ENCODE measurements at places on chromosomes 3 and 15.

DNA sequence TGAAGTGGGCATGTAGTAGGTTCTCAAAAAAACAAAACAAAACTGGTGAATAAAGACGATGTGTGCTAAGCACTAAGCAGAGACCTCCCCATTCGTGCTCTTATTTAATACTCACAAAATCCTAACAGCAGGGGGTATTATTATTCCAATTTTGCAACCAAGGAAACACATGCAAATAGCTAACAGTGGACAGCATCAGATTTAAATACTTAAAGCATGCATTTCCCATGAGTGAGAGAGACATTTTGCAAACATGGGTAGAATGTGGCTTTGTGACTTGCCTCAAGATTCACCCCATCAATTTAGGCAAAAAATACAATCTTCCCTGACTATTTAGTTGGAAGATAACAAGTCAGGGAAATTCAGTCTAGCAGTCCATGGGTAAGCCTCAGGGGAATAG is 946.2 kb upstream of the CFAP20DC start:
- DNase-seq, result no peak

- DNase-seq, result no peak
Observed at GRCh38 chr3:32113566-32113965, 7.1 kb downstream of the GPD1L start.

GRCh38 chr3:45927881-45928280 is 15.4 kb upstream of the CXCR6 start:
- no peak for DNase-seq

- DNase-seq, result no peak
Observed at GRCh38 chr3:77799278-77799677, 759.4 kb downstream of the ROBO2 start.

DNA sequence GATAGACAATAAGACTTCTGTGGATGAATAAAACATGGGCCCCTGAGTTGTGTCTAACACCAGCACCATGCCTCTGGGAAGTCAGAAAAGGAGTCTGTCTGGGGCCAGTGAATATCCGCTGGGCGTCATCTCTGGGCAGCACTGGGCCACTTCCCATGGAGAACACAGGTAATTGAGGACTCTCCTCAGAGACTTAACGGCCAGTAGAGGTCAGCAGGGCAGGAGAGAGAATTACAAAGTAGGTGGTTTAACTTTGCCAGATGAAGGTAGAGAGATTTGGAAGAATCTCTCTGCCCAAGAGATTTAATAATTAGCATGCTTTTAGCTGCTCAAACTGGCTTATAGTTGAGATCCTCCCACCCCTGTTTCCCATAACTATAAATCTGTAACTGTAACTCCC is 65.7 kb downstream of the OCA2 start:
- DNase-seq, result no peak

DNA sequence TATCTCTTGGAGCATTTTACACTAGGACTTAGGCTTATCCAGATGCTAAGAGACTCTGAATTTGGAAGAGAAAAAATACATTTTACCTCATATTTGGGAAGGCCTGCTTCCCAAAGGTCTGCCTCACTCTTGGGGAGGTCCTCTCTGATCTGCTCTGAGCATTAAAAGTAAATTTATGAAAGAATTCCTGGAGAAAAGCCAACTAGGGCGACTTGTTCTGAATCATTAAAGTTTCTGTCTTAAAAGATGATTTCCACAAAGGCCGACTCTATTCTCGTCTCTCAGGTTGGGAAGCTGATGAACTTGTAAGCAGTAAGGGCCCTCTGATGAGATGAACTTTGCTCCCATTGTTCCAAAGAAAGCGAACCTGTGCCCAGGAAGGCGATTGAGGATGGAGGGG is 48.7 kb upstream of the HES1 start:
- no peak for DNase-seq

Data from activated naive CD8-positive, alpha-beta T cell treated with anti-CD3 and anti-CD28 coated beads, Interleukin-2, amount 50 U/mL, for 16 hours (primary cell).